ENCODE measurements at places on chromosomes 6 and 20. TPM values are rescaled to one million over a fixed set of nuclear protein-coding genes. Genes with fewer than 3 reads are reported as not detected.

Gene TTK
- 51.1 TPM for total RNA-seq

Gene PLEKHG1
- total RNA-seq, result 10.8 TPM

Gene CLDN20
- not detected for total RNA-seq

Gene LINC00237
- total RNA-seq, result not detected

Gene FOXS1
- not detected for total RNA-seq

Gene TMEM244
- not detected for total RNA-seq

Gene MCUR1
- total RNA-seq, result 28.3 TPM

DNA sequence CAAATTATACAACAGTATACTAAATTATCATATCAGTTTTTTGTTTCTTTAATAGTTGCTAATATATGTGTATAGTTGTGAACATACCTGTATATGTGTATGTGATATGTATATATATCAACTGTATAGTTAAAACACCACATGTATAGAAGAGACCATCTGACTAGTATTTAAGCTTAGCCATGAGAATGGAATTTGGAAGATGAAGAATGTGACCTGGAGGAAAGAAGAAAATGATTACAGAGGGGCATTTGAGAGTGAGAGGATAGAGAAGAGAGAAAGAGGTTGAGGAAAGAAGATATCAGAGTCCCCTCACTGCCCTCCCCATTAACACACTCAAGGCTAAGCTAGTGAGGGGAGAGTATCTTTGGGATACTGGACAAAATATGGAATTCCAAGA is 335.9 kb downstream of the BCKDHB start:
- DNase-seq, result no peak

GRCh38 chr20:18412221-18412901 is 54.5 kb downstream of the DZANK1 start:
- DNase-seq, result no peak

DNA sequence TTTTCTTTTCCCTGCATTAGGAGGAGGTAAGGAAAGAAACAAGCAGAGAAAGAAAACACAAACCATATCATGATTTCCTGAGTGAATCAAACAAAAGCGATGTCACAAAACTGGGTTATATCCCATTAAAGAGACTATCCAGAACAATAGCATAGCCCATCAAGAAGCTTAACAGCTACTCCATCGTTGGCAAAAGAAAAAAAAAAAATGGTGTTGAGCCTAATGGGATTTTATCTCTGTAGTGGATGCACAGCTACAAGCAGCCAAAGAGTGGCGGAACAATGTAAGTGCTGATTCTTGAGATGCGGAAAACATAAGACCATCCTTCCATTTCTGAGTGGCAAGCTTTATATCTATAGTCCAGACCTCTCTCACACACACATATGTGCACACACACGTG is 106.2 kb upstream of the NRSN1 start:
- no peak for DNase-seq

- DNase-seq, result no peak
Measured at GRCh38 chr6:44485601-44486401, 98.3 kb downstream of the CDC5L start.

DNA sequence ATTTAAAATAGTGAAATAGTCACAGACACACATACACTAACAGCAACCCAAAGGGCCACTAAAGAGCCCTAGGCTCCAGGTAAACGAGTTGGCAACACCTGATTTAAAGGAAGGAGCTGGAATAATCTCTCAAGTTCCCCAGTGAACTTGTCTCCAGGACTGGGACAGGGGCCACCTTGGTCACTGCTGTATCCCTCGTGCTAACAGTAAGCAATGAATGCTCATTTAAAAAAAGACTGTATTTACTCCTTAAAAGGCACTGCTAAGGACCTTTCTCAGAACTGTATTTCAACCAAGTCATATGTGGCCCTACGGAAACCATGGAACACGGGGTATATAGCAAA is 1.3 kb downstream of the DIDO1 start:
- DNase-seq, result no peak

- DNase-seq, result no peak
Measured at GRCh38 chr20:51374456-51374830, 168.1 kb downstream of the NFATC2 start.

DNA sequence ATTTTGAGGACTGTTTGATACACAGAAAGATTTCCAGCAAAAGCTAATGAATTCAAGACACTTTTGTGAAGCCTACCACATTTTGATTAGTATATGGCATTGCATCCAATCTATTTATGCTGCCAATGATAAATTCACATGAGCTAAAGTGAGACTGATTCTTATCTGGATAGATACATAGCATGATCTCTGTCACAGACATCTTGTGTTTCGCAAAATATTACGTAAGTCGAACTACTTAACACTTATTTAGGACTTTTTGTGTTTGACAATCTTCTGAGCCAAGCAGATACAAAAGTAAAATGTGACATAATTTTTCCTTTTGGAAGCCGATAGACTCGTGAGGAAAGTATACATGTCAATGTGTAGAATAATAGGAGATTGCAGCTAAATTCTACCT is 251.6 kb downstream of the HACE1 start:
- no peak for DNase-seq

GRCh38 chr20:294602-295001 is 2.8 kb upstream of the ZCCHC3 start:
- DNase-seq, result no peak

DNA sequence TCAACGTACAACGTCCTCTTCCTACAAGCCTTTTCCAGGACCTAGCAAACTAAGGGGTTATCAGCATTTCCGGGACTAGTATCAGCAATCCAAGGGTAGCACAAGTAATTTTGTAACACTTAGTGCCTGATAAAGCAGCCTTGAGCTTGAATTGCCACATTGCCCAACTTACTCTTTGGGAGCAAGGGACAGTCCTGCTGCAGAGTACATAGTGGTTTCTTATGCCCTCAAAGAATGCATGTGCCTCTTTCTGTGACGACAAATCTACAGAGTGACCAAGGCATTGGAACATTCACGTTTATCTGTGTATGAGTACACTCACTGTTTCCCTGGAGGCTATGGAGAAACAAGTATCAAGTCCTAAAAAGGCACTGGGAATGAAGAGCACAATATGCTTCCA is 3.2 kb upstream of the ID4 start:
- DNase-seq, result no peak

GRCh38 chr6:13796781-13797180 is 17.6 kb downstream of the MCUR1 start:
- no peak for DNase-seq

GRCh38 chr20:32538526-32538939 is 46.6 kb downstream of the NOL4L start:
- DNase-seq, result peak; percentile 64

- no peak for DNase-seq
Measured at GRCh38 chr6:107539849-107540464, 50.0 kb downstream of the SOBP start.

Measured in activated naive CD4-positive, alpha-beta T cell treated with anti-CD3 and anti-CD28 coated beads for 36 hours (primary cell).